ENCODE measurements at places on chromosomes 12 and 14. TPM values are rescaled to one million over a fixed set of nuclear protein-coding genes. Genes with fewer than 3 reads are reported as not detected.

The TBX3 gene
- total RNA-seq = 57.0 TPM

The TAS2R9 gene
- not detected for total RNA-seq

GRCh38 chr14:106530423-106531107, 1004.2 kb downstream of the TMEM121 start:
- no peak overlapping the region for H3K27ac ChIP-seq
- no peaks in the 10 kb centered on the region for H3K27me3 ChIP-seq
- no peaks in the 10 kb centered on the region for H3K4me1 ChIP-seq
- no peaks in the 10 kb centered on the region for H3K36me3 ChIP-seq
- no peak for DNase-seq

- no peaks in the 10 kb centered on the region for H3K36me3 ChIP-seq
- DNase-seq = no peak
- H3K27ac ChIP-seq = no peak overlapping the region
- no peaks in the 10 kb centered on the region for H3K4me1 ChIP-seq
Measured at GRCh38 chr14:60537663-60538062, 28.7 kb downstream of the SIX6 start.

DNA sequence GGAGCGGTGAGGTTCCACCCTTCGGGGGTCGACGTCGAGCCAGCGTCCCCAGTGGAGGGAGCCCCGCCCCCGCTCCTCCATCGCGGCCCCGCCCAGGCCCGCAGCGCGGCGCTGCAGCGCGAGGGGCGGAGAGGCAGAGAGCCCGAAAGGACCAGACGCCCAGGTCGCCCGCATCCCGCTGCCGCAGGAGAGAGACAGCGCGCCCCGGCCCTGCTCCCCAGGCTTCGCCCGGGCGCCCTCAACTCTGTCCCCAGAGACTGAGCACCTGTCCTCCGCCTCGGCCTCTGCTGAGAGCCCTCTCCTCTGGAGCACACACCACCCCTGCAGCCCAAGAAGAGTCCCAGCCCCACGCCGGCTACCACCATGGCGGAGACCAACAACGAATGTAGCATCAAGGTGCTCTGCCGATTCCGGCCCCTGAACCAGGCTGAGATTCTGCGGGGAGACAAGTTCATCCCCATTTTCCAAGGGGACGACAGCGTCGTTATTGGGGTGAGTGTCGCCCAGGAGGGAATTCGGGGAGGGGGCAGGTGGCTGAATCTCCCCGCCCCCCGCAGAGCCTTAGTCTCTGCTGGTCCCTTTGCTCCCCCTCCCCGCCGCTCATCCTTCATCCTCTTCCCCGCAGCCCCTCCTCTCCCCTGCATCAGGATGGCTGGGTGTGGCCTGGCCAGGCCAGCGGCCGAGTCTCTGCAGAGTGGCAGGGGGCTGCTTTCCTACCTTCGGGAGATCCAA, at the start of gene KIF5A:
Gene KIF5A (plus strand): TSS at position 136 of the 732 bp plus-strand sequence. CDS start 228 bp downstream, at position 364.
- peaks cover 27% of the 10 kb centered on the region for H3K4me1 ChIP-seq
- peak within 1 kb of the TSS; percentile 47 for H3K4me3 ChIP-seq
- no peaks in the 10 kb centered on the region for H3K36me3 ChIP-seq
- no peak within 1 kb of the TSS for H3K27ac ChIP-seq
- H3K27me3 ChIP-seq = no peaks in the 10 kb centered on the region

- no peak overlapping the region for H3K4me3 ChIP-seq
- no peaks in the 10 kb centered on the region for H3K36me3 ChIP-seq
- H3K4me1 ChIP-seq = peaks cover 27% of the 10 kb centered on the region
- H3K27me3 ChIP-seq = no peaks in the 10 kb centered on the region
- DNase-seq = no peak
Measured at GRCh38 chr12:9118158-9118557, 2.4 kb upstream of the A2M start.

DNA sequence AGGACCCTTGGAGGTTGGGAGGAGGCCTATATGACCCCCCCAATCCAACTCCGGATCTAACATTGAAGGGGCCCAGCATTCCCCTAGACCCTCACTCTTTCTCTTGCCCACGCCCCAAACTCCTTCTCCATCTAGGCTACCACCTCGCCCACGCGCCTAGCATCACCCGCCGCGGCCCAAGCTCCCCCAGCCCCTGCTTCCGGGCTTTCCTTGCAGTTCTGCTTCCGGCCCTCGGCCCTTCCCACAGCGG, 445 bp downstream of the CERS5 start:
- H3K4me1 ChIP-seq = peaks cover 43% of the 10 kb centered on the region
- H3K4me3 ChIP-seq = peak overlapping the region; percentile 84
- H3K27ac ChIP-seq = peak overlapping the region; percentile 83
- H3K36me3 ChIP-seq = no peaks in the 10 kb centered on the region

GRCh38 chr12:25904442-25904841, 54.0 kb upstream of the RASSF8 start:
- H3K4me3 ChIP-seq = no peak overlapping the region
- DNase-seq = no peak
- H3K36me3 ChIP-seq = no peaks in the 10 kb centered on the region

GRCh38 chr12:130425698-130426245, 88.1 kb downstream of the PIWIL1 start:
- no peaks in the 10 kb centered on the region for H3K36me3 ChIP-seq
- no peaks in the 10 kb centered on the region for H3K4me1 ChIP-seq
- no peak overlapping the region for H3K4me3 ChIP-seq
- H3K27ac ChIP-seq = no peak overlapping the region
- peak; percentile 10 for DNase-seq
- H3K27me3 ChIP-seq = no peaks in the 10 kb centered on the region

All from vagina (tissue), 2 donors.